ENCODE measurements at places on chromosomes 5 and 9. TPM values are rescaled to one million over a fixed set of nuclear protein-coding genes. Genes with fewer than 3 reads are reported as not detected.

NRARP gene
- 2.4 TPM for total RNA-seq

FGF1 gene
- total RNA-seq, result 0.41 TPM

- H3K27me3 ChIP-seq, result no peaks in the 10 kb centered on the region
- no peak for DNase-seq
- H3K4me3 ChIP-seq, result no peak overlapping the region
Observed at GRCh38 chr5:140162781-140163180, 12.2 kb upstream of the CYSTM1 start.

DNA sequence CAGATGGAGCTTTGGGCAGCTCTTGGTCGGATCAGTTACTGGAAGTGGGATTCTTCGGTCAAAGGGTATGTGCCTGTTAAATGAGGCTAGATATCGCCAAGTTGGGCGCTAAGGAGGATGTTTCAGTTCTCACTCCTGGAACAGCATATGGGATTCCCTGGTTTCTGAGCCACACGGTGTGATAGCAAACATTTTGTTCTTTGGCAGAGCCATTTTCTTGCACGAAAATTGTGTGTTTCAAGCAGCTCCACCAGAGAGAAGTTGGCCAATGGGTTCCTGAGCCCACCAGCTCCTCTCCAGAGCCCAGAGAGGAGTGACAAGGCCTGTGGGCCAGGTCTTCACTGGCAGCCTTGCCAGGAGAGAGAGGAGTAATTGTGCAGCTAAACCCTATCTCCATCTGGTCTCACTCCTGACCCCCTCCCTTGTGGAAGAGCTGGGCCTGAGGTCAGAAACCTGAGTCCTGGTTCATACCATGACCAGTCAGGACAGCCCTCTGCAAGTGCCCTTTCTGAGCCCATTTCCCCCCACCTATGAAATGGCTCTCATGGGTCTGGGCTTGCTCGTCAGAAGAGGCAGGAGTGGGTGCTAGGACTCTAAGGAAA, 10.7 kb upstream of the SLC6A7 start:
- H3K4me3 ChIP-seq, result no peak overlapping the region
- no peaks in the 10 kb centered on the region for H3K36me3 ChIP-seq
- H3K27me3 ChIP-seq, result no peaks in the 10 kb centered on the region
- H3K4me1 ChIP-seq, result peaks cover 21% of the 10 kb centered on the region

DNA sequence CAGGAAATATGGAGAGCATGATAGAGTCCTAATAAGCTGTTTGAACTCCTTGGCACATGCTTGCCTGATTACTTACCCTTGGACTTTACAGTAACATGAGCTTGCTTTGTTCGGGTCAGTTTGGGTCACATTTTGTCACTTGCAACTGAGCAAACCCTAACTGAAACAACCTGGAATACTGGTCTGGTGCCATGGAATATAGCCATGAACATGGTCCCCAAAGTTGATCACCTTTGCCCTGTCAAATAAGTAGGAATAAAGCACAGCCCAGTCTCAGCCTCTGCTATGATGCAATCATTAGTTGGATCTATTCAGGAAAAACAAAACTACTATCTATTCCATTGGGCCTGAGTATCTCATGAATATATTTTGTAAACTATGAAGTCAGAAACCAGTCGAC, 18.2 kb downstream of the CDO1 start:
- H3K4me3 ChIP-seq, result no peak overlapping the region
- no peak overlapping the region for H3K27ac ChIP-seq
- no peaks in the 10 kb centered on the region for H3K36me3 ChIP-seq
- DNase-seq, result no peak
- no peaks in the 10 kb centered on the region for H3K4me1 ChIP-seq

- no peaks in the 10 kb centered on the region for H3K27me3 ChIP-seq
- H3K27ac ChIP-seq, result peak overlapping the region; percentile 65
- H3K4me1 ChIP-seq, result peaks cover 34% of the 10 kb centered on the region
Observed at GRCh38 chr5:140000332-140000731, 42.8 kb downstream of the NRG2 start.

DNA sequence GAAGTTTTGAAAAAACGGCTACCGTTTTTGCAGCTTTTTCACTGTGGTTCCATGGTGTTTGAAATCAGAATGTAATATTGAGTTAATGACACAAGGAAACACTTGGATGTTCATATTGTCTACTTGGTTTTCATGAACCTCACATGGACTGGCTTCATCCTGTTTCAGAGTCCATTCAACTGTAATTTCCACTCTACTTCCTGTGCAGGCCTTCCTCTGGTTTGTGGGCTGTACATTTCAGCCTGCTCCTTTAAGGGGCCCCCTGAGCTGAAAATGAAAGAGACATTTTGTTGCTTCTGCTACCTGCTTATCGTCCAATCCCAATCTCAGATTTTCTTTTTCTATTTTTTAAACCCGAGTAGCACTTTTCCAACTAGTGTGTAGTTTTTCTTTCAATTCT, 41.8 kb upstream of the CDKN2B start:
- H3K4me1 ChIP-seq, result peaks cover 5% of the 10 kb centered on the region
- H3K36me3 ChIP-seq, result no peaks in the 10 kb centered on the region
- no peak overlapping the region for H3K27ac ChIP-seq
- H3K27me3 ChIP-seq, result no peaks in the 10 kb centered on the region
- DNase-seq, result no peak
